ENCODE measurements at places on chromosomes 11 and 22.

- no peak for DNase-seq
These were observed 15.8 kb downstream of the EPS8L2 start for GRCh38 chr11:721741-722345.

- peak; percentile 91 for DNase-seq
These were observed 8.2 kb upstream of the NAP1L4 start for GRCh38 chr11:3000032-3000961.

GRCh38 chr22:47574556-47574955 lies 812.1 kb downstream of the TBC1D22A start:
- DNase-seq, result peak; percentile 59

- no peak for DNase-seq
These were observed 17.3 kb downstream of the PGM2L1 start for GRCh38 chr11:74380746-74381439.

GRCh38 chr22:40033586-40034380 lies 39.0 kb downstream of the FAM83F start:
- DNase-seq, result no peak

- DNase-seq, result peak; percentile 80
These were observed 41.7 kb downstream of the KCNJ4 start for GRCh38 chr22:38413085-38414008.

DNA sequence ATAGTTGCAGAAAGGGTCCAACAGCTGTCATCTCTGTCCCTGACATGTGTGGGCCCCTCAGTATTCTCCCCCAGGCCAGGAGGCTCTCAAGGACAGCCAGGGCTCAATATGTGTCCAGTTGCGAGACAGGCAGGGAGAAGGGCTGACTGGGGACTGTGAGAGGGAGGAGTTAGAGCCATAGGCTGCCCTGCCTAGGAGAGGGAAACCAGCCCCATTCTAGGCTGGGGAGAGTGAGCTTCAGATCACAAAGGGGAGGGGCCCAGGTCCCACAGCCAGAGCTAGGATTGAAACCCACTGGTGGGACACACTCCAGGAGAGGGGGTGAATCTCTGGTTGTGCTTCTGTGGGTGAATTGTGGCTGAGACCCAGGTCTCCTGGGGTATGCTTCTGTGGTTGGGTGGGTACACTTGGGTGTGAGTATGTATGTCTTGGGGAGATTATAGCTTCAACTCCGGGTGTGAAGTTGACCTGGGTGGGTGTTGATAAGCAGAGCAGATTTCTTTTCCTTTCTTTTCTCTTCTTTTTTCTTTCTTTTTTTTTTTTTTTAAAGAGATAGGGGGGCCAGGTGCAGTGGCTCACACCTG lies 2.1 kb upstream of the CARNS1 start:
- DNase-seq, result no peak

GRCh38 chr22:22397292-22397870 lies 111.2 kb downstream of the ZNF280B start:
- peak; percentile 64 for DNase-seq

DNA sequence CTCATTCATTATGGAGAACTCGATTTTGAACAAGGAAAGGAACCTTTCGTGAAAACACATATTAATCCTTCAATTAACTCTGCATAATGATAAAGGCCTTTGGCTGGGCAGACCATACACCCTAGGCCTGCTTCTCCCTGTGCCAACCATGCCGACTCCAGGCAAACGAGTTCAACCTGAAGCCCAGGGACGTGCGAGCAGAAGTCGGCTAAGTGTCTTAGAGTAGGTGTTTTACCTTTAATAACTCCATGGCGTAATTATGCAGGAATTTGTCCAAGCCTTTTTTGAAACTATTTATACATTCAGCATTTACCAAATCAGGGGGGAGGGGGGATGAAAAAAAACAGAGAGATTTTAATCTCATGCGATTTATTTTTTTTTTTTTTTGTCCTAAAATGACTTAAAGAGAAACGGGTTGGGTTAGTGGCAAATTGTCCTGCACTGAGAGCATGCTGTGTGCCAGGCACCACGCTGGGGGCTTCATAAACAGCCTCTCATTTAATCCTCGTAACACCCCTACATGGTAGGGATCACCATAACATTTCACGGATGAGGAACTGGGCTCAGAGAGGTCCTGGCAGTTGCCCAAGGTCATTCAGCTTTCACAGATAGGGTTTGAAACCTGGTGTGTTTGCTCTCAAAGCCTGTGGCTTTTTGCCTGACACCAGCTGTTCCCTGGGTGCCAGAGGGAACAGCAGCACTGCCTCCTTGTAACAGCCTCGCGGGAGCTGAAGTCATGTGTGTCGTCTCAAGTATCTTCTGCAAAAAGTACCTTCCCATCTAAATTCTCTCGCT lies 423.9 kb downstream of the MN1 start:
- peak; percentile 74 for DNase-seq

- no peak for DNase-seq
These were observed 49.8 kb upstream of the FDX1 start for GRCh38 chr11:110379936-110380335.

GRCh38 chr11:78109081-78110015 lies 29.7 kb upstream of the NDUFC2 start:
- no peak for DNase-seq

DNA sequence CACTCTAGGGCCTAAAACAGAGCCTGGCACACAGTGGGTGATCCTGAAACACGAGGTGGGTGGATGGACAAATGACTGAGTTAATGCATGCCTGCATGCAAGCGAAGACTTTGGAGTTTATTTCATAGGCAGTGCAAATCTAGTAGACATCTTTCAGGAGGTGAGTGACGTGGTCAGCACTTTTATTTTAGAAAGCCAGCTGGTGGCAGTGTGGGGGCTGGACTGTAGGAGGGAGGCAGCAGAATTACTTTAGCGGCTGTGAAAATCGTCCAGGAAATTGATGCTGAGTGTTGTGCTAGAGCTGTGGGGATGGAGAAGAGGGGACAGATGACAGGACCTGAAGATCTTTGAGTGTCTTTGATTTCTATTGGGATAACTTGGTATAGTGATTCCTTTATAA lies 47.1 kb downstream of the BMAL1 start:
- DNase-seq, result no peak

GRCh38 chr11:130635937-130636630 lies 187.6 kb downstream of the ADAMTS15 start:
- DNase-seq, result no peak

DNA sequence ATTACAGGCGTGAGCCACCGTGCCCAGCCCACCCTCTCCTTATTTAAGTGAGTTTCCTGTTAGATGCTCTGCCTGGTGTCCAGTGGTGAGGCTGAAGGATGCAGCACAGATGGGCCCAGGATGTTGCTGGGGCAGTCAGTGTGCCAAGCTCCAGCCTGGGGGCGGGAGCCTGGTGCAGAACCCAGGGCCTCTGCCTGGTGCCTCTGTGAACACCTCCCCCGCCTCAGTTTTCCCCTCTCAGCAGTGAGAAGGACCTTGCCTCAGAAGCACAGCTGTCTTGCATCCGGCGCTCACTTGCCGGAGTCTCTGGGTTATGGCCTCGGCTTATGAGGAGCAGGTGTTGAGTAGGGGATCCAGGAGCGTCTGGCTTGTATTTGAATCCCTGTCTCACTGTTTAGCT lies 116.2 kb downstream of the KIAA1671 start:
- DNase-seq, result no peak

- no peak for DNase-seq
These were observed 13.1 kb downstream of the CCDC34 start for GRCh38 chr11:27349919-27350318.

- no peak for DNase-seq
These were observed 31.0 kb downstream of the FZD4 start for GRCh38 chr11:86923999-86924766.

GRCh38 chr22:23385678-23386631 lies 194.1 kb downstream of the IGLL1 start:
- DNase-seq, result peak; percentile 94

- DNase-seq, result no peak
These were observed 1.3 kb downstream of the SCARF2 start for GRCh38 chr22:20436307-20436767.

DNA sequence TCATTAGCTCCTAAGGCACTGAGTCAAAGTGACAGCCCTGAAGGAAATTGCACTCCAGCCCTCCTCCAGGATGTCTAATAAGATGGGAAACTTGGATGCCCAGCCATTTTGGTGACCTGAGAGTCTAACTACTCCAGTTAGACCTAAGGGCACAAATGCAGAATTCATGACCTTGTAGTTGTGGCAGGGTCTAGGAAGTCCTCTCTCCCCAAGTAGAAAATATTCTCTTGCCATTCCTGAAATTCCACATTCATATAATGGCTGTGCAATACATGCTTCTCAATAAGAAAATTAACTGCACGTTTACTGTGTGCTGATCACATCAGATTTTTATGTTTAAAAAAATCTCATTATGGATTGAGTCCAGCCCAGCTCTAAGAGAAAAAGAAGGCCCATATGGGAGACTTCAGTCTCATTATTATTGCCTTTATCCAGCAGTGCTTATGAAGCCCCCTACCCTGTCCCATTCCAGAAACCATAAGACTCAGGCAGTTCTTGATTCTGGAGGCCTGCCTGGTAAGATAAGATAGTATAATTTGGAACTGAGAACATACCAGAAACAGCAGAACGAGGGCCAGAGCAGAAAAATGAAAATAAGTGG lies 133.7 kb upstream of the LDLRAD3 start:
- no peak for DNase-seq

DNA sequence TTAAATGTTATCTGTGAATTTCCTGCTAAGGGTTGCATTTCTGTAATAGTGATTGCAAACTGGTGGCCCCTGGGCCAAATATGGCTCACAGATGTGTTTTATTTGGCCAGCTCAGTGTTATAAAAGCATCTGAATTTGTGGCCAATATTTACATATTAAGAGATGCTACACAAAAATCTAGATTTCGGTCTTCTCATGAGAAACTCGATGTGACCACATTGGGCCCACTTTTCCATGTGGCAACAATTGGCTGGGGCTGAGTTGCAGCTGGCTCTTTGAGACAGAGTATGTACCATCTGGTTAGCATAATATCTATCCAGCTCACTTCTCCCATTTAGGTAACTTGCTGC lies 244.5 kb upstream of the POU2AF2 start:
- DNase-seq, result no peak

- no peak for DNase-seq
These were observed 163.3 kb upstream of the CCDC90B start for GRCh38 chr11:83449338-83449913.

DNA sequence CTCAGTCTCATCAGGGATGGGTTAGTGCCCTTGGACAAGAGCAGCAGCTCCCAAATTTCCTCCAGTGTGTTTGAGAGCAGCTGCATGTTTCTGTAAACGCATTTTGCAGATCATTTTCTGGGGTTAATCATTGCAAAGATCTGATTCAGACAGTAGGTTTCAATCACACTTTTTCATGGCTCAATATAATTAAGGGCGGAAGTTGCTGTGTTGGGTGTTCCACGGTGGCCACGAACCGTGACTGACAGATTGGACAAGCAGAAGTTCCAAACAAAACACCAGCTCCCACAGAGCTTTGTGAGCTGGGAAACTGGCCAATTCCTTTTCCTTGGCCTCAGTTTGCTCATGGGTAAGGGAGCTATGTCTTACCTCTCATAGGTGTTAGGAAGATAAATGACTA lies 8.4 kb upstream of the RASSF10 start:
- DNase-seq, result no peak

GRCh38 chr11:46649180-46649738 lies 31.9 kb downstream of the ATG13 start:
- DNase-seq, result no peak

DNA sequence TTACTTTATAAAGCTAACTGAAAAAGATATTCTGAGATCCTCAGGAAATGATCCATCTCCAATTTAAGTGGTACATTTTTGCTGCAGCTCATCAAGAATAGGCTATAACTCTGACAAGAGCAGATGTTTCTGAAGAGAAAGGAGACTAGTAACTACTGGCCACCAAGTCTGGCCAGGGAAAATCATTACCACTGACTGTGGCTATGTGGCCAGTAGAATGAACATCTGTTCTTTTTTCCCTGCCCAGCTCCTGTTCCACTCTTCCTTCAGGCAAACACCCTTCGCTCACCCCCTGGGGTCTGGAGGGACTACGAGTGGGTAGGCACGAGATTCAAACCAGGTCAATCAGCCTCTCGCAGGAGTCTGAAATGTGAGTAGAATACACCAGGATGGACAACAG lies 23.9 kb downstream of the TMEM123 start:
- no peak for DNase-seq

DNA sequence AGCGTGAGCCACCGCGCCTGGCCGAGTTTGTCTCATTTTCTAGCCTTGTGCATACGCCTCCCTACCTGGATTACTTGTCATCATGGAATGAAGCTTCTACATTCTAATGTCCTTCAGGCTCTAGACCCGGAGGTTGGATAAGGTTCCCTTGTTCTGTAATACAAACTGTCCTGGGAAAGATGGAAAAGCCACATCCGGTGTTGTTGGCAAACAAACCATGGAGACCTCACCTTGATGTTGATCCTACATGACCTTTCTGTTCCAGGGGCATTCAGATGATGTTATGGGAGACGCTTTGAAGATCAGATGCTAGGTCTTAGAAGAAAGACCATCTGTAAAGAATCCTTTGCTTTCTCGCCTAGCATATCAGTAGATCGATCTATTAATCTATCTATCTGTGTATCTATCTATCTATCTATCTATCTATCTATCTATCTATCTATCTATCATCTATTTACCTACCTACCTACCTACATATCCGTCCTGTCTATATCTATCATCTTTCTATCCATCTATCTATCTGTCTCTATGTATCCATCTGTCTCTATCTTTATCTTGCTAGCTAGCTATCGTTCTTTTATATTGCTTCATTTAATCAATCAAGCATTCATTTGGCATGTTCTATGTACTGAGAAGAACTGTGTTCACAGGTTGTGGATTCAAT lies 46.3 kb upstream of the GRK3 start:
- DNase-seq, result no peak

- no peak for DNase-seq
These were observed 21.0 kb downstream of the PTPN5 start for GRCh38 chr11:18770479-18771125.

DNA sequence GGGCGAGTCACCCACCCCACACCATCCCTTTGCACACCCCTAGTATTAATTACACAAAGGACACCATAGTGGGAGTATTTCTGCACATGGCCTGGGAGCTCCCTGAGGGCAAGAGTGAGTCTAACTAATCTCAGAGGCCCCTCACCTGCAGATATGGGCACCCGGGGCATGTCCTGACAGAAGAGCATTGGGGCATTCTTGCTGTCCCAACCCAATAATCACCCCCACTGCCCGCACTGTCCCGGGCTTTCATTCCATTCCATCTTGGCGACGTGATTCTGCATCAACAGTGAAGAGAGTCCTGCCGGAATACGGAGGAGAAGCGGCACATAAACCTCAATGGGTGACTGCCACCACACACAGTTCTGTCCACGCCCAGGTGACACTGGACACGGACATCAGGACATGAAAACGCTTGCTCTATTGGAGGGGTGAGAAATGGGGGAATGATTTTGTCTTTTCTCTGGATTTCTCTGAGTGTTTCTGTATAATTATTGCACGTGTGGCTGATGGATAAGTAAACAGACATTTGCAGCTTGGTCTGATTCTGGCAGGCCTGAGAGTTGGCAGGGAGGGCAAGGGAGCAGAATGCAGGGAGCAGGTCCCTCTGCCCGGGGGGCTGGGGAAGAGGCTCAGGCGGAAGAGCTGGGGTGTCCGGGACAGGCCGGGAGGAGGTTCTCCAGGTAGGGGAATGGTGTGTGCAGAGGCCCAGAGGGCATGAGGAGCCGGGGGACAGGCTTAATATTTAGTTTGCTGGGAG lies 38.2 kb downstream of the SCUBE1 start:
- DNase-seq, result no peak

- DNase-seq, result no peak
These were observed 336.8 kb upstream of the NCAM1 start for GRCh38 chr11:112624431-112624830.

All from osteocyte (in vitro differentiated cells).